ENCODE measurements at places on chromosomes 11 and 22. TPM values are rescaled to one million over a fixed set of nuclear protein-coding genes. Genes with fewer than 3 reads are reported as not detected.

The MOGAT2 gene
- total RNA-seq = not detected

- H3K27ac ChIP-seq = no peak overlapping the region
- no peaks in the 10 kb centered on the region for H3K36me3 ChIP-seq
- H3K4me3 ChIP-seq = no peak overlapping the region
- DNase-seq = no peak
- H3K27me3 ChIP-seq = peaks cover under 1% of the 10 kb centered on the region
- no peaks in the 10 kb centered on the region for H3K4me1 ChIP-seq
These were observed 45.0 kb downstream of the LINC01488 start for GRCh38 chr11:69526453-69526810.

DNA sequence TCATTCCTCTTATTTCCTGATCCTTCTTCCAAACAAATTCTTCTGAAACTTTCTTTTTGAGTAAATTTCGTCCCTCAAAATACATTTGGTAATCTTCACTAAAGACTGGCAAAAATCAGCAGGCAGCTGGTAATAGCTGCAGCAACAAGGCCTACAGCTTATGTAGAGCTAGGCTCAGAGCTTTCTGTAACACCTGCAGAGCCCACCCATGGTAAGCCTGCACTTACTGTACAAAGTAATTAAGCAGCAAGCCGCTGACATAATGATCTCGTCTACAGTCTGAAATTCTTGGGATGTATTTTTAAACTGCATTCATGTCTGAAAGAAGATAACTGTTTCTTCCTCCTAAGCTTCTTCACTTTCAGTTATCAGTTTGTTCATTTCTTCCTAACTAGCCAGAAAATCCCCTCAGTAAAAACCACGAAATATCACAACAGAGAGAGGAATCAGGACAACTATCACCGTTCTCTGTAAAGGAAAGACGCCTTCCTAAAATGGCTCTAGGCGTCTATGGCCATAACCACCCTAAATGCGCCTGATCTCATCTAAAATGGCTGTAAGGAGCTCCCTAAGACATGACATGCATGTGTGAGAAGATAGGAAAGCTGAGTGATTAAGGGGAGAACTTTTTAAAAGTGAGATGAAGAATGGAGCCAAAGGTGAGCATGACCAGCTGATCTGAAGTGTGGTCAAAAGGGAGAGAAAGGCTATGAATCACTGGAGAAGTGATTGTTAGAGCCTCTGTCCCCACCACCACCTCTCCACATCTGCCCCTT is 56.2 kb downstream of the DENND5A start:
- H3K27me3 ChIP-seq = no peaks in the 10 kb centered on the region
- no peak overlapping the region for H3K4me3 ChIP-seq
- no peaks in the 10 kb centered on the region for H3K36me3 ChIP-seq
- H3K4me1 ChIP-seq = peaks cover 37% of the 10 kb centered on the region

DNA sequence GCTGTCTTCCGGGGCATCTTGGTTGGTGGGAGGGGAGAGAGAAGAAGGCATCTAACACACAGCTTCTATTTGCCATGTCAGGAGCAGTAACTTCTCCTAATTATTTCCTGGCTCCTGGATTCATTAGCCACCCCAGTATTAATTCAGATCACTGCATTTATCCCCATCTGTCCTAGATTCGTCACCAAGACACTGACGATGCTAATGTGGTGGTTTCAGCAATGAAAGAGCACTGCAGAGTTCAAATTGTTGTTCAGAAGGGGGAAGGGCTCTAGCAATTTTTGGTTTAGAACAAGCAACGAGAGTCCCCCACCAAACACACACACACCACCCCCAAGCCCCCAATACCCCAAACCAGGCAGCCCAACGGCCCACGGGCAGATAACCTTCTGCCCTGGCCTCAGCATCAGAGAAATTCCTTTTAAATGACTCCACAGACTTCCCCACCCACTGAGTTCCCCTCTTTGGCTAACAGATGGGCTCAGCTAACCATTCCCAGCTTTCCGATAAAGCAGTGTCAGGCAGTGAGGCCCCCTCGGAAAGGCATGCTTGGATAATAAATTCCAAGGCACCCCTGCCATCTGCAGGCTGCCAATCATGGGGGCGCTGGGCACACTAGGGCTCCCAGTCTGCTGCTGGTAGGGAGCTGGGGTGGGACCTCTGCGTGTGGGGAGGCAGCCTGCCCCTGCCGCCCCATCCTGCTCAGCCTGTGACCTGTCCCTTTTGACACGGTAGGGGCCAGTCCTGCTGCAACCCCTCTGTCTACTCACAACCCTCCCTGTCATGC is 453.5 kb downstream of the MIAT start:
- no peak overlapping the region for H3K27ac ChIP-seq
- no peak for DNase-seq
- no peak overlapping the region for H3K4me3 ChIP-seq
- H3K36me3 ChIP-seq = no peaks in the 10 kb centered on the region

DNA sequence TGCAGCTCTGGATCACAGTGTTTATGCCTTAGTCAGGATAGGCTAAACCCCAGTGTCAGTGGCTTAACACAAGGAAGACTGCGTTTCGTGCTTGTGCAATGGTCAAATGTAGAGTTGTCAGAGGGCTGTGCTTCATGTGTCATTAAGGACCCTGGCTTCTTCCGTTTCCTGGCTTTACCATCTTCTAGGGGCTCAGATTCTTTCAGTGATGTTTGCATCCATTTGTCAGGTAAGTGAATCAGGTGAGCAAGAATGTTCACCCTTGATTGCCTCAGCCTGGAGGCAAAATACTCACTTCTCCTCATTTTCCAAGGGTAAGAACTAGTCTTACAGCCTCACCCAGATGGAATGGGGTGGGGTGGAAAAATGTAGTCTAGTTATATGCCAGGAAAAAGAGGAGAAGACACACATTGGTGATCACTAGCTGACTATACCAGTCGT is 20.5 kb upstream of the AMOTL1 start:
- no peaks in the 10 kb centered on the region for H3K4me1 ChIP-seq
- no peak overlapping the region for H3K4me3 ChIP-seq
- H3K36me3 ChIP-seq = no peaks in the 10 kb centered on the region
- H3K27me3 ChIP-seq = no peaks in the 10 kb centered on the region
- no peak overlapping the region for H3K27ac ChIP-seq
- no peak for DNase-seq

GRCh38 chr22:27879923-27880322 is 39.1 kb downstream of the PITPNB start:
- no peaks in the 10 kb centered on the region for H3K27me3 ChIP-seq
- H3K4me3 ChIP-seq = no peak overlapping the region
- peaks cover 22% of the 10 kb centered on the region for H3K4me1 ChIP-seq
- H3K36me3 ChIP-seq = peaks cover 11% of the 10 kb centered on the region

GRCh38 chr11:114440971-114441763 is 1.9 kb downstream of the REXO2 start:
- peaks cover 32% of the 10 kb centered on the region for H3K4me1 ChIP-seq
- H3K27me3 ChIP-seq = no peaks in the 10 kb centered on the region
- no peaks in the 10 kb centered on the region for H3K36me3 ChIP-seq
- no peak overlapping the region for H3K4me3 ChIP-seq

DNA sequence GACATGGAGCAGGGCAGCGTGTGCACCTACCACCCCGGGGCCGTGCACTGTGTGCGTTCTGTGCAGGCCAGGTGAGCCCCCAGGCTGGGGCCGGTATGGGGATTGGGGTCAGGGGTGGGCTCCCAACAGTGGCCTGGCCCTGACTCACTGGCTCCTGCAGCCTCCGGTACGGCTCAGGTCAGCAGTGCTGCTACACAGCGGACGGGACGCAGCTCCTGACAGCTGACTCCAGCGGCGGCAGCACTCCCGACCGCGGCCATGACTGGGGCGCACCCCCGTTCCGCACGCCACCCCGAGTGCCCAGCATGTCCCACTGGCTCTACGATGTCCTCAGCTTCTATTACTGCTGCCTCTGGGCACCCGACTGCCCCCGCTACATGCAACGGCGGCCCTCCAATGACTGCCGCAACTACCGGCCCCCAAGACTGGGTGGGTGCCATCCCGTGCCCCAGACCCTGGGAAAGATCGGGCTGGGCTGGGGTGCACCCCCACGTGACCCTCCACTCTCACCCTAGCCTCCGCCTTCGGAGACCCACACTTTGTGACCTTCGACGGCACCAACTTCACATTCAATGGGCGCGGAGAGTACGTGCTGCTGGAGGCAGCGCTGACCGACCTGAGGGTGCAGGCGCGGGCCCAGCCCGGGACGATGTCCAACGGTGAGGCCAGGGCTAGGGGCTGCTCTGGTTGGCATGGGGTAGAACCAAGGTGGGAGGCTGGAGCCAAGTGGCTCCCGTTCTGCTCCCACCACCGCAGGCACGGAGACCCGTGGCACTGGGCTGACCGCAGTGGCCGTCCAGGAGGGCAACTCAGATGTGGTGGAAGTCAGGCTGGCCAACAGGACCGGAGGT is 4.4 kb downstream of the SUSD2 start:
- no peaks in the 10 kb centered on the region for H3K4me1 ChIP-seq
- DNase-seq = no peak
- no peaks in the 10 kb centered on the region for H3K36me3 ChIP-seq

DNA sequence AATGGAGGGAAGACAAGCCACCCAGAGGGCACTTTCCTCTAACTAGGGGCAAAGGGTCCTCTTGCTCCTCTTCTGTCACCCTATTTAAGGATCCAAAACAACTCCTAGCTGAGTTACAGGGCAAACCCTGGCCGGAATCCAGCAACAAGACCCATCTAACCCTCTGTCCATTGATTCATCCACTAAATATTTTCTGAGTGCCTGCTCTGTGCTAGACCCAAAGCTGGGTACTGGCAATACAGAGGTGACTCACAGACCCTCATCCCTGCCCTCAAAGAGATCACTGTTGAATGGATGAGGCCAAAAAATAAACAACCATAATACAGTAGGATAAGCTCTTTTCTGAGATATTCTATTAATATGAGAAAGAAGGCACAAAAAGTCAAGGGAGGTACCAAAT is 4.3 kb upstream of the GALNT18 start:
- no peaks in the 10 kb centered on the region for H3K27me3 ChIP-seq
- no peaks in the 10 kb centered on the region for H3K36me3 ChIP-seq
- H3K4me1 ChIP-seq = peaks cover 4% of the 10 kb centered on the region
- DNase-seq = no peak

DNA sequence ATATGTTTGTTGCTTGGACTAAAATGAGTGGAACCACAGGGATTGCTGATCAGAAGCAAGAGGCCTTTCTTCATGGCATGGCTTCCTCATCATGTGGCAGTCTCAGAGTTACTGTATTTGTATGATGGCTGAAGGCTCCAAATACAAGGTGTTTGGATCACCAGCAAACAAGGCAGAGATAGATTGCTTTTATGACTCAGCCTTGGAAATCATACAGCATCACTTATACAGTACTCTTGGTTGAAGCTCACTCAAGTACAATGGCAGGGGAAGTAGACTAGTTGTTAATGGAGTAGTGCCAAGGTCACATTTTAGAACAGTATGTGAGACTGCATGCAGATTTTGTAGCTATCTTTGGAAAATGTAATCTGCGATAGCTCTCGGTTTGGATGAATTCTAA is 16.6 kb downstream of the CAPRIN1 start:
- H3K4me3 ChIP-seq = no peak overlapping the region
- peaks cover 57% of the 10 kb centered on the region for H3K4me1 ChIP-seq
- no peak for DNase-seq

DNA sequence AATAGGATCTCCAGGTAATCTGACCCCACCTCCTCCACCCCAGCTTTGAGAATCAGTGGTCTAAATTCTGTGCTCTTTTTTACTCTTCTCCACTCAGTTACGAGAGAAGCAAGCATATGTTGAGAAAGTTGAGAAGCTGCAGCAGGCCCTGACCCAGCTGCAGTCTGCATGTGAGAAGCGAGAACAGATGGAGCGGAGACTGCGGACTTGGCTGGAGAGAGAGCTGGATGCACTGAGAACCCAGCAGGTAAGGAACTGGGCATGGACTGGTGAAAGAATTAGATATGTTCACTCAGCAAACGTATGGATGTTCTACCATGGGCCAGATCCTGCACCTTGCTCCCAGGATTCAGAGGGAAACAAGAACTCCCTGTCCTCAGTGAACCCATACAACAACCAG is 85.7 kb downstream of the AMOTL1 start:
- H3K4me1 ChIP-seq = no peaks in the 10 kb centered on the region
- no peak overlapping the region for H3K27ac ChIP-seq
- H3K4me3 ChIP-seq = no peak overlapping the region
- DNase-seq = no peak
- H3K36me3 ChIP-seq = no peaks in the 10 kb centered on the region

DNA sequence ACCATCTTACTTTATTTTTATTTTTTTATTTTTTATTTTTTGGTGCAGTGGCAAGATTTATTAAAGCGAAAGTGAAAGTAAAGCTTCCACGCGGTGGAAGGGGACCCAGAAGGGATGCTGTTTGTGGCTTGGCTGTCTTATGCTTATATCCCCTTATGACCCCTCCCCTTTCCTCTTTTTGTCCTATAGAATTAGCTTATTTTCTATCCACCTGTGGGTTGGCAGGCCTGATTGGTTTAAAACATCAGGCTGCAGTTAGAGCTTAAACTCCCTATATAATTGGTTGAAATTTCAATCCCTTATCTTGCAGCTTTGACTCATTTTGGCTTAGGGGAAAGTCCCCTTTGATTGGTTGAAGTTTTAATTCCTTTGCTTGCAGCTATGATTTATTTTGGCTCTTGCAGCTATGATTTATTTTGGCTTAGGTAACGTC is 50.5 kb downstream of the NNMT start:
- no peak overlapping the region for H3K27ac ChIP-seq
- peak; percentile 22 for DNase-seq
- no peaks in the 10 kb centered on the region for H3K4me1 ChIP-seq
- H3K27me3 ChIP-seq = no peaks in the 10 kb centered on the region
- no peaks in the 10 kb centered on the region for H3K36me3 ChIP-seq

- DNase-seq = no peak
- H3K27ac ChIP-seq = no peak overlapping the region
- H3K27me3 ChIP-seq = no peaks in the 10 kb centered on the region
- H3K36me3 ChIP-seq = no peaks in the 10 kb centered on the region
These were observed 5.7 kb downstream of the AMBRA1 start for GRCh38 chr11:46588131-46588530.

DNA sequence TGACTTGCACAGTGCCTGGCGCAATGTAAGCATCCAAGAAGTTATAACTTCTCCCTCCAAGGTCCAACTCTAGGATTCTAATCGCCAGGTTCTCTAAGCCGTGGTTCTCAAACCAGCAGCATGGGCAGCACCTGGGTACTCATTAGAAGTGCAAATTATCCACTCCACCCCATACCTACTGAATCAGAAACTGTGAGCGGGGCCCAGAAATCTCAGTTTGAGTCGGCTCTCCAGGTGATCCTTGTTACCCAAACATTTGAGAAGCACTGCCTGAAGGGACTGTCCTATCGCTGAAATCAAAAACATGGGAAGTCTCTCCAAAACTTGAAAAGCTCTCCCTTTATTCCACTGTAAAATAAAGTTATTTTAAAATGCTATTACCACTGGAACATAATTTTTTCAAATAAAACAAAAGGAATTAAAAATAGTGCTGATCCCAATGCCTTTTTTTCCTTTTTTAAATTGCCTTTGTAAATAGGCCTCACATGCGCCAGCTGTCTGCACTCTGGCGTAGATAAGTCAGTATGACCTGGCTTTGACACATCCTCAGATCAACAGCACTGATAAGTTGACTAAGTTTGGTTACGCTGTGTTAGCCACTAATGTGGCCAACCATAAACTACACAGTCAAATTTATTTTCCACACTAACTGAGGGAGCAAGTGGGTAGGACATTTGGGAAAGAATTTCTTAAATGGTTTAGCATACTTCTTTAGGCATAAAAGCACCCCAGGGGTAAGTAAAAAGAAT is 8.4 kb upstream of the CTR9 start:
- peak; percentile 54 for DNase-seq
- H3K36me3 ChIP-seq = no peaks in the 10 kb centered on the region
- no peak overlapping the region for H3K4me3 ChIP-seq

GRCh38 chr11:12359761-12360160 is 17.6 kb upstream of the PARVA start:
- H3K4me1 ChIP-seq = peaks cover 56% of the 10 kb centered on the region
- no peak overlapping the region for H3K27ac ChIP-seq
- H3K4me3 ChIP-seq = no peak overlapping the region
- no peaks in the 10 kb centered on the region for H3K36me3 ChIP-seq

All from CD4-positive, alpha-beta memory T cell (primary cell).